Activated CD8-positive, alpha-beta memory T cell treated with anti-CD3 and anti-CD28 coated beads for 1 hour (primary cell): ENCODE measurements at places on chromosomes 2 and 18.

DNA sequence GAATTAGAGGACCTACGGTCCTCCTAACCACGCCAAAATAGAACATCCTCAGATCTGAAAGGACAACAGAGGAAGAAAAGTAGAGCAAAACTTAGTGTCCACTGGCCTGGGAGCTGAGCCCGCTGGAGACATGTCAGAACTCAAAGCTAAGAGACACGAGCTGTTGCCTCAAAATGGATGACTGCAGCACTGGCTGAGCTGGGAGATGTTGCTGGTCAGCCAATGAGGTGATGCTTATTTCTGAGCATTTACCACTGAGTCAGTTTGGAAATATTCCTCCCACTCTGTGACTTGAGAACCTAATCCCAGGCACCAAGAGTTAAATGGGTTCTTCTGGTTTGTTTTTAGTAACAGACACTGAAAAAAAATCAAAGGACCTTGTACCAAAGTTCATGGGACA lies 32.6 kb downstream of the FBXO15 start:
- no peak for DNase-seq

GRCh38 chr2:54394392-54394791 lies 61.7 kb upstream of the SPTBN1 start:
- DNase-seq, result no peak

DNA sequence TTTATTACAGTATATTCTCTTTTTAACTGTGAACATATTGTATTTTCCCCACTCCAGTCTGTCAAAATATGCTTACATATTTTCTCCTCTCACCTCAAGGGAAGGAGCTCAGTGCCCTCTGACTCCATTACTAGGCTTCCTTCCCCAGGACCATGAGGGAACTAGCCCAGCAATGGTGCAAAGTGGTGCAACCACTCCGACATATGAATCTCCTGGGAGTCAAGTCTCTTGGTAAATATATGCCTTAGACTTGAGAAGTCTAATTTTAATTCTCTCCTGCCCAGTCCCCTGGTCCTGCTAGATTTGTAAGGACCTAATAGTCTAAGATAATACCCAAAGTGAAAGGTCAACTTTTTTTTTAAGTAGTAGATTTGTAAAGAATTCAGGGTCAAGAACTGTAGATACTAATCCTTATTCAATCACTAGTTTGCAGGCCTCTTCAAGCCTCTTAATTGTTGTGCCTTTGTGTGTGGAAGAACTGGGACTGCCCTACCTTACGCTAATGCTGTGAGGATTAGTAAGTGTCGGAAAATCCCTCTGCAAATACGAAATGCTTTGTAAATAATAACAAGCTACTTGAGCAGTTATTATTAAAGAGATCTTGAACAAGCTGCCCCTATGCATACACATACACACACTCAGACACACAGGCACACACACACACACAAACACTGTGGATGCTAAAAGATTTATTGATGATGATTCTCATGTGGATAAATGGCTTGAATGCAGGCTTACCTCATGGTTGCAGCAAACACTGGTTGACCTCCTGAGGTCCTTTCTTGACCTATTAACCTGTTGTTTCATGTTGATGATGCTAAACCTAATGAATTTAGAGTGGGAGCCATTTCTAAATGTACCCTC lies 251.2 kb upstream of the PARD3B start:
- no peak for DNase-seq

DNA sequence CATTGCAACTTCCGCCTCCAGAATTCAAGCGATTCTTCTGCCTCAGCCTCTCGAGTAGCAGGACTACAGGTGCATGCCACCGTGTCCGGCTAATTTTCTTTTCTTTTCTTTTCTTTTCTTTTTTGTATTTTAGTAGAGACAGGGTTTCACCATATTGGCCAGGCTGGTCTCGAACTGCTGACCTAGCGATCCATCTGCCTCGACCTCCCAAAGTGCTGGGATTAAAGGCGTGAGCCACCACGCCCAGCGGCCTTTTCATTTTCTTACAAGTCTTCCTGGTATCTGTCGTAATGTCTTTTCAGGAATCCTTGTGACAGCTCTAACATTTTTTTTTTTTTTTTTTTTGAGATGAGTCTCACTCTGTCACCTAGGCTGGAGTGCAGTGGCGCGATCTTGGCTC lies 66.4 kb upstream of the EDAR start:
- DNase-seq, result no peak
